ENCODE measurements at places on chromosomes 2 and 18. TPM values are rescaled to one million over a fixed set of nuclear protein-coding genes. Genes with fewer than 3 reads are reported as not detected.

Gene ZNF892
- 4.4 TPM for total RNA-seq

- DNase-seq, result no peak
Measured at GRCh38 chr2:186480991-186481390, 5.1 kb upstream of the ZC3H15 start.

GRCh38 chr2:105526000-105526925 is 127.4 kb upstream of the FHL2 start:
- no peaks in the 10 kb centered on the region for H3K36me3 ChIP-seq
- no peak for DNase-seq
- H3K4me3 ChIP-seq, result no peak overlapping the region

GRCh38 chr18:55300421-55300935 is 287.5 kb downstream of the TCF4 start:
- no peak overlapping the region for H3K27ac ChIP-seq
- no peaks in the 10 kb centered on the region for H3K27me3 ChIP-seq
- DNase-seq, result no peak
- peaks cover 4% of the 10 kb centered on the region for H3K36me3 ChIP-seq

Gene DNAH7
- 0.02 TPM for total RNA-seq

DNA sequence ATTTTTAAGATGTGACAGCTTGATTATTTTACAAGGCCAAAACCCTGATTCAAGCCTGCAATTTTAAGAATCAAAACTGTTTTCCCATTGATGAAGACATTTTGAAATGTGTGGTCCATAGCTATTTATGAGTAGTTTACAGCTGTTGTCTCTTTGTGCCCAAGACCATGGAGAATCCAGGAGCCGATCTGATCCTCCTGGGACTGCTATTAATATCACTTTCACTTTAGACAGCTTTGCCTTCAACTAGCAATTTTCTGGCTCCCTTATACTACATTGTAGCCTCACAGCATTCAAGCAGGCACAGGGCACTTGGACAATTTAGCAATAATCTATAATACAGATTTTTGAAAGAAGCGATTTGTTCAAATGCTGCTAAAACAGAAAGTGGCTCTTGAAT is 172.9 kb downstream of the SLC8A1 start:
- DNase-seq, result no peak
- no peaks in the 10 kb centered on the region for H3K36me3 ChIP-seq
- H3K27me3 ChIP-seq, result no peaks in the 10 kb centered on the region
- H3K4me3 ChIP-seq, result no peak overlapping the region
- H3K4me1 ChIP-seq, result no peaks in the 10 kb centered on the region
